Putamen (tissue), 1 donor: ENCODE measurements at places on chromosomes 2 and 18.

GRCh38 chr2:26245231-26245732 lies 543 bp downstream of the HADHB start:
- peak; percentile 47 for DNase-seq

GRCh38 chr2:54946220-54946805 lies 103.9 kb downstream of the RTN4 start:
- no peak for DNase-seq

GRCh38 chr18:67728364-67728763 lies 211.8 kb upstream of the DSEL start:
- DNase-seq = no peak

DNA sequence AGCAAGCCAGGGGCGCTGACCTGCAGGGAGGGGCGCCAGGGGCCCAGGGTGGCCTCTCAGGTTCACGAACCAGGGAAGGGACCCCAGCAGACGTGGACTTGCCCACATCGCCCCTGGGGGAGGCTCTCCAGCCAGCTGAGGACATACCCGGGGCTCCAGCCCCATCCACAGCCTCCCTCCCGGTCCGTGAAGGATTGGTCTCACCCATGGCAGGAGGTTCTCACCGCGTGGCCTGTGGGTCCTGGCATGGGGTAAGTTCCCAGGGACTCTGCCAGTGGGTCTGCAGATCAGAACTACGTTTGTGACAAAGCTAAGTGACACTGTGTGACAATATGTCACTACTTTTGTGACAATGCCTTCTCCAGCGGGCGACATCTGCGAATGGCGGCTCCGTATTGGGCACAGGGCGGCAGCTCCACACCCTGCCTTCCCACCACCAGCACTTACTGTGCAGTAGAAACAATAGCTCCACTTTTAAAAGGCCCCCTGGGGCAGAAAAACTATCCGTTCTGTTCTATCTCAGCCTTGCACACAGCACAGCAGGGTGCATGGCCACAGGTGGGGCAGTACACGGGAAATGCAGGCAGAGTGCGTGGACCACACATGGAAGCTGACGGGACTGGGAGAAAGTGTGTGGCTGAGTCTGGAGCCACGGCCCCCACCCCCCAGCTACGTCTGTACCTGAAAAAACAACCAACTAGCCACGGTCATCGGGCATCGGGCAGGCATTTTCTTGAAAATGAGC lies 65.2 kb upstream of the CTDP1 start:
- no peak for DNase-seq

DNA sequence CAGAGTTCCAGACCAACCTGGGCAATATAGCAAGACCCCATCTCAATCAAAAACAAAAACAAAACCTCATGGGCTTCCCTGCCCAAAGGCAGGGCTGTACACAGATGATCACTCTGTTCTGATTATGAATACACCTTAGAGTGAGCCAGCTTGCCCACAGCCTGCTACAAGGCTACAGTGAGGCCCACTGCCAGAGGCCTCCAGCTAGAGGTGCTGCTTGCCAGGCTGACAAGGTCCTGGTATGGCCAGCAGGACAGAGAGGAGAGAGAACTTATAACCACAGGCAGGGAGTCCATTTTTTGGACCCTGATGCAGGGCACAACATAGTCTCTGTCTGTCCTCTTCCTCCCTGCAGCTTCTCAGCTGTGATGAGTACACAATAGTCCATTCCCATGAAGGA lies 41.5 kb downstream of the KANSL3 start:
- no peak for DNase-seq

DNA sequence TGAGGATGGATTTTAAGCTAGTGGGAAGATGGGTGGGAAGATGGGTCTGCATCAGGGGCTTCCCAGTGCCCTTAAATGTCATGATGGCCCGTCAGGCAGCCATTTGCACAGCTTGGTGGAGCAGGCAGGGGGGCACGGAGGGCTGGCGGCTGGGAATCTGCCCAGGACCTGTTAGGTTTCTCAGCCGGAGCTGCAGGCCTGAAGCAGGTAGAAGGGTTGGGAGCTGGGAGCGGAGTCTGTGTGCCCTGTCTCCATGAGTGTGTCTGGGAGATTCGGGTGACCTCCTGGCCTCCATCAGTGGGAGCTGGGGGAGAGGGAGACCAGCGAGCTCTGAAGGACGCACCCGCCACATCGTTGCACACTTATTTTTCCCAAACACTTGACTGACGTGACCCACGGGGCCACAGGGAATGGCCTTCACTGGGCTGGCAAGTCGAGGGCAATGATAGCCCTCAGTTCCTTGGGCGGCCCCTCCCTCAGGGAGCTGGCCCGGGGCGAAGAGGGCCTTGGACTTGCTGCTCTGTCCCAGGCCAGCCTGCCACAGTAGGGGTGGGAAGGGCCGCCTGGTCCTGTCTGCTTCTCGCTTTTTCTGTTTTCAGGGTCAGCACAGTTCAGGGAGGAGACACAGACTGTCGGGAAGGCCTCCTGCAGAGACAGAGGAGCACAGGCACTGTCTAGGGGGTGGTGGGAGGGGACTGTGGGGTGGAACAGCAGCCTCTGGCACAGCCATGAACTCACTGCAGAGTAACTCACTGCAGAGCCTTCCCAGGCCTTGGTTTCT lies 236.8 kb downstream of the ZBTB7C start:
- DNase-seq = no peak

- DNase-seq = no peak
Observed at GRCh38 chr2:191478799-191479679, 198.9 kb upstream of the NABP1 start.

GRCh38 chr2:215503381-215503780 lies 67.5 kb upstream of the FN1 start:
- DNase-seq = no peak

DNA sequence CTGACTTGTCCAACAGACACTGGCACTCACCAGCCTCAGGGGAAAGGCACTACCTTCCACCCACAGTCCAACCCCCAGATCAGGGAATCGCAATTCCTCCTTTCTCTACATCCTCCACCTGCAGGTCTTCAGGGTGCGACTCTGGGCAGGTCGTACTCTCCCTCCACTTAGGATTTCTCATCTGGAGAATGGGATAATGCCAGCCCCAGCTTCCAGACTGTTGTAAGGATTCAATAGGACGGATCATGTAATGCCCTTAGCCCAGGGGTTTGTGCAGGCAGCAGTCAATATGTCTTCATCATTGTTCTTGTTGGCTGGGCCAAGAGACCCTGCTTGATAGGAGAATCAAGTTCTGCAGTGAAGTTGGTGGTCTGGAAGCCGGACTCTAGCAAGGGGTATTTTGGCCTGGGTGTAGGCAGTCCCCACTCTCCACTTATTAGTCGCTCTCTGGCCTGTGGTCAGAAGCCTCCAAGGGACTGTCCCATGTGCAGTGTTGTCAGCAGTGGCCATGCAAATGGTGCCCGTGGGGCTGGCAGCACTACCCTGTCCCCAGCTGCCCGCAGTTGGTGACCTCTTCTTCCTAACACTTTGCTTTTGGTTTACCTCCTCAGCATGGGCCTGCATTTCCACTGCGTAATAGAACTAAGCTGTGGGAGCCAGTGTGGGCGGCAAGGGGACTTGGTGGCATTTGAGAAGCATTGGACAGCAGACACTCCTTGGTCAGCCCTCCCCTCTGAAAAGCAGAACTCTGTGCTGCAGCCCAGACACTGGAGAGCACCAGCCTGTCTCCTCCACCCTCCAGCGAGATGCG lies 172.4 kb upstream of the HS6ST1 start:
- DNase-seq = no peak

DNA sequence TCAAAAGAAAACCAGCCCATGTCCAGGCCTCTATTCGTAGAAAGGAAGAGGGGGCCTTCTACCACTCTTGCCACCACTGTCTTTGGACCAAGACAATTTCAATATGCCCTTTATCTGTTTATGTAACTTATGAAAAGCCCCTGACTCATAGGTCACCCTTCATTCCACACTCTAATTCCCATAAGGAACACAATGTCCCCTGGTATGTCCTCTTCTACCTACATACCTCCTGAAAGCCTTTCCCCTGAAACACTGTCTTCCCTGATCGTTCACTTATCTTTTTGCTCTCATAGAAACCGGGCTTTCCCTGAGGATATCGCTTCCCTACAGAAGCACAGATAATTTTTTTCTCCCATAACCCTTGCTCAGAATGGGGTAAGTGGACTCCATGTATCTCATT lies 13.3 kb downstream of the EIF2AK3 start:
- no peak for DNase-seq

- DNase-seq = no peak
Observed at GRCh38 chr2:3313781-3314375, 63.7 kb downstream of the EIPR1 start.

DNA sequence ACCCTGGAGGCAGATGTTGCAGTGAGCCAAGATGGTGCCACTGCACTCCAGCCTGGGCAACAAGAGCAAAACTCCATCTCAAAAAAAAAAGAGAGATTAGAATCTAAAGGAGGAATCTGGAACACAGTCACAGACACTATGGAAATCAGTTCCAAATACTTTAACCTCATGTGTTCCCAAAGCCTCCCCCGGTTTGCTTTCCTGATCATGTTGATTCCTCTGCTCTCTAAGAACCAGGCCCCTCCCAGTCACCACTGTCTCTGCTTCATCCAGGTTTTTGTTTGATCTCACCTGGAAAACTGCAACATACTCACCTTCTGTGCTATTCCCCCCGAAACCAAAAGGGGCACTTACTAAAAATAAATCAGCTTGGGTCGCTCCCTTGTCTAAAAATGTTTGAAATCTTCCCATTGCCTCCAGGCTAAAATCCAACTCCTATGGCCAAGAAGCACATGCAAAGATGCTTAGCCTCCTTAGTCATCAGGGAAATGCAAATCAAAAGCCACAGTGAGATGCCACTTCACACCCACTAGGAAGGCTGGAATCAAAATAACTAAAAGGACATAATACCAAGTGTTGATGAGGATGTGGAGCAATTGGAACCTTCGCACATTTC lies 6.2 kb upstream of the NEU2 start:
- DNase-seq = no peak

- no peak for DNase-seq
Observed at GRCh38 chr2:98028101-98028561, 32.4 kb upstream of the TMEM131 start.

DNA sequence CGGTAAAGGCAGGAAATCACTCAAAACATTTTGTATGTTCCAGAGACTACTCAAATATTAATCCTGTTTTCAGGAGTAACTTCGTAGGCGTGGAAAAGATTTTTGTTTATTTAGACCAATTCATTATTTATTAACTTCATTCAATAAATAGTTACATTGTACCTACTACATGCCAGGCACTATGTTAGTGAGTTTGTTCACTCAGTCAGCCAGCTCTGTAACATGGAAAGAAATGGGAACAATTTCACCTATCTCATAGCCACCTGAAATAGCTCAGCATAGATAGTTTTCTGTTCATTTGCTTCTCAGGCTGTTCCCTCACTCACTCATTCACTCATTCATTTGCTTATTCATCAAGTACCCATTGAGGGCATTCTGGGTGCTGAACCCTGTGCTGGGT lies 34.6 kb downstream of the TTC39C start:
- DNase-seq = no peak

GRCh38 chr18:61637905-61638595 lies 254.8 kb downstream of the RNF152 start:
- DNase-seq = no peak

DNA sequence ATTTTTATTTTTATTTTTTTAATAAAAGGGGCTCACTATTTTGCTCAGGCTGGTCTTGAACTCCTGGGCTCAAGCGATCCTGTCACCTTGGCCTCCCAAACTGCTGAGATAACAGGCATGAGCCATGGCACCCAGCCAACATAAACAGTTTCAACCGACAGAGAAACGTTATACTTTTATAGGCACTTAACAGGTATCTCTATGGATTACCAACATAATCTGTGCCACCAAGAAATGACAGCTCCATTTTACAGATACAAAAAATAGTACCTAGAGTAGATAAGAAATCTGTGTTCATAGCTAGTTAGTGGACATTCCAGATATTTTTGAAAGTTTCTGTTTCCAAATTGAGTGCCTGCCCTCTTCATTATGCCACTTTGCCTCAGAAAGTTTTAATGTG lies 1316.7 kb downstream of the LRP1B start:
- DNase-seq = no peak

DNA sequence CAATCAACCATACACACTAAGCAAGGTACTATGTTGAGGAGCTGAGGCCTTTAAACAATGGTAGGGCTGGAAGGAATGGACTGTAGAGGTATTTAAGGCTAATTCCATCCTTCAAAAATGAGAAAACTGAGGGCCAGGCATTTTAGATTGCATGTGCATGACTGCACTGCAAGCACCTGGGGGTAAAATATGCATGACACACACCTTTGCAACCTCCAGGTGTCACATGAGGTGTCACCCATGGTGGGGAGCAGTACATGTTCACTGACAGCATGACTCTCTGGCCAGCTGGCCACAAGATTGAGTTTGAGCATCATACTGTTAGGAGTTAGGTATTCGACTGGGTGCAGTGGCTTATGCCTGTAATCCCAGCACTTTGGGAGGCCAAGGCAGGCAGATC lies 182.8 kb downstream of the ZBTB7C start:
- DNase-seq = no peak

DNA sequence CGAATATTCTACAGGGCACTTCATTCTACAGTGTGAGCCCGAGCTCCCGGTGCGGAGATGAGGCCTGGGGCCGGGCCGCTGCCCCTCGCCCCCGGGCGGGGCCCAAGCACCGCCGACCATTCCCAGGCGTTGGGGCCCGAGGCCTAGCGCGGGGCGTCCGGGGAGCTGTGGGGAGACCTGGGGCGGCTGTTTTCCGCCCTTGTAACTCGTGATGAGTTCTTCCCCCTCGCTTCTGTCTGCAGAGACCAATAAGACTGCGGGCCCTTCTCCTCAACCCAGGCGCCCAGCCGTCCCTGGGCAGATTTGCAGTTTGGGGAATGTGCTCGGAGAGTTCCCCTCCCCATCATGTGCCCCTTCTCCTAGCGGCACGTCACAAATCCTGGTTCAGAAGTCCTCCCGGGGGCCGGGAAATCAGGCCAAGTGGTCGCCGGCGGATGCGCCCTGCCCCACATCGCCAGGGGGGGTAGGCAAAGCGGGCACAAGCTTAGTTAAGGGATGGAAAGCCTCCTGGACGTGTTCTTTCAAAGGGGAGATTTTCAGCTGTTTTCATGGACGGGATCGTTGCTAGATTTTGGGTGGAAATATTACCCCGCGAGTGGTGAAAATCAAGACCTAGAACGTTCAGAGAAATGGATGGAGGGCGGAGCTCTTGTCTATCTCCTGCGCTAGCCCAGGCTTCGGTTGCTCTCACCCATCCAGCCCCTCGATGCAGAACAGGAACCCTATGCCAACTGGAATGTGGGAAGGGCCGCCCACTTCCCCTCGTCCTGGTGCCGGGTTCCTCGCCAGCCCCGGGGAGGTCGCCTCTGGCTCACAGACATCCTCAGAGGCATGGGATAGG lies 18.8 kb upstream of the HAAO start:
- DNase-seq = peak; percentile 68

GRCh38 chr2:71736986-71737385 lies 283.6 kb downstream of the DYSF start:
- peak; percentile 32 for DNase-seq

- no peak for DNase-seq
Observed at GRCh38 chr2:241811952-241812729, 3.1 kb downstream of the NEU4 start.

- no peak for DNase-seq
Observed at GRCh38 chr2:241126201-241126611, 23.1 kb downstream of the PASK start.

- DNase-seq = no peak
Observed at GRCh38 chr2:230335461-230335863, 8.5 kb downstream of the SP140L start.

- DNase-seq = no peak
Observed at GRCh38 chr18:79872527-79873444, 75.0 kb downstream of the KCNG2 start.

- no peak for DNase-seq
Observed at GRCh38 chr2:232634206-232635150, 1.1 kb downstream of the EFHD1 start.

GRCh38 chr2:10659898-10660568 lies 29.7 kb downstream of the NOL10 start:
- DNase-seq = peak; percentile 15
